ENCODE measurements at places on chromosomes 13 and 19. TPM values are rescaled to one million over a fixed set of nuclear protein-coding genes. Genes with fewer than 3 reads are reported as not detected.
A peak's percentile ranks its signal among the peaks of the same experiment; 100 is the strongest.

ZNF582 gene
- polyA plus RNA-seq = 1.9 TPM

GIPR gene
- polyA plus RNA-seq = 0.60 TPM

C19orf33 gene
- 445 TPM for polyA plus RNA-seq

HSPB6 gene
- not detected for polyA plus RNA-seq

ZNF816 gene
- 3.8 TPM for polyA plus RNA-seq

GFY gene
- polyA plus RNA-seq = not detected

DNA sequence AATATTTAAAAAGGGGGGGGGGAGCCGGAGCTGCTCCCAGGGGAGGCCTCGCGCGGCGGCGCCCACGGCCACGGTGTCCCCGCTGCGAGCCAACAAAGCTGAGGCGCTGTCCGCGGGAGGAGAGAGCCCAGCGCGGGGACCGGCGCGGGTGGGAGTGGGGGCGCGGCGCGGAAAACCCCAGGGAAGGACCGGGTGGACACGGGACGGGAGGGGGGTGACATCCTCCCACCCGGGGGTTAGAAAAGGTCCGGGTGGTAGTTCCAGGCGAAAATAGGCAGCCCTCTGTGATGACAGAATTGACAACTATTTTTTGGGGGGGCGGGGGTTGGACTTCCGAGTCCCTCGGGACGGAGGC is 11.1 kb upstream of the SOX1 start:
- DNase-seq = no peak

DNA sequence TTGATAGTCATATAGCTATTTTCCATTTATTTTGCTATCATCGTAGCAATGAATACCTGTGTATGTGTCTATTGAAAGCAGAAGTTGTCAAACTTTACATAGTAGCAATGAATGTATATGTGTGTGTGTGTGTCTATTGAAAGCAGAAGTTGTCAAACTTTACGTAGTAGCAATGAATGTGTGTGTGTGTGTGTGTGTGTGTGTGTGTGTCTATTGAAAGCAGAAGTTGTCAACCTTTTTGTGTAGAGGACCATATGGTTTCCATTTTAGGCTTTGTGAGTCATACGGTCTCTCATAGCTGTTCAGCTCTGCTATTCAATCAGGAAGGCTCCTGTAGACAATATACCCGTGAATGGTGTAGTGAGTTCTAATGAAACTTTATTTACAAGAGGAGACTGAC is 20.8 kb downstream of the NLRP4 start:
- no peak for DNase-seq

GRCh38 chr13:49791315-49791710 is 1.2 kb downstream of the KPNA3 start:
- DNase-seq = peak; percentile 32

GRCh38 chr13:111092685-111093084 is 22.4 kb upstream of the ARHGEF7 start:
- no peak for DNase-seq

DNA sequence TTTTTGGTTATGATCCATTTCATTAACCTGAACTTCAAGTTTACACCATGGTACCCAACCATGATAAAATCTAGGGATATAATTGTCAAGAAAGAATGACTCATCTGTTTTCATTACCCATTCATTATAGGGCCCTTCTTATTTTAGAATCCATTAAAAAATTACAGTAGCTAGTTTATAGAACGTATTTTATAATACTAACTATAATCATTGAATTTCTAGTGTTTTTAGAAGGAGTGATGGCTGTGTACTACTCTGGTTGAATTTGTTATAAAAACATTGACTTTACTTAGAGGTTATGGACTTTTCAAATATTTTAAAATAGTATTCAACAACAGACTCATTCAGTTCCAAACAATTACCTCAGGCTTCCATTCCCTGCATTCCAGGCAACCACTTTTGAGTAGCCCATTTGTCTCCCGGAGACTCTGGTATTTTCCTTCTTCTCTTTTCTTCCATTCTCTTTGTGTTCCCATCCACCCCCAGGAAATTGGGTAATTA is 71.9 kb upstream of the KLF12 start:
- DNase-seq = peak; percentile 55

DNA sequence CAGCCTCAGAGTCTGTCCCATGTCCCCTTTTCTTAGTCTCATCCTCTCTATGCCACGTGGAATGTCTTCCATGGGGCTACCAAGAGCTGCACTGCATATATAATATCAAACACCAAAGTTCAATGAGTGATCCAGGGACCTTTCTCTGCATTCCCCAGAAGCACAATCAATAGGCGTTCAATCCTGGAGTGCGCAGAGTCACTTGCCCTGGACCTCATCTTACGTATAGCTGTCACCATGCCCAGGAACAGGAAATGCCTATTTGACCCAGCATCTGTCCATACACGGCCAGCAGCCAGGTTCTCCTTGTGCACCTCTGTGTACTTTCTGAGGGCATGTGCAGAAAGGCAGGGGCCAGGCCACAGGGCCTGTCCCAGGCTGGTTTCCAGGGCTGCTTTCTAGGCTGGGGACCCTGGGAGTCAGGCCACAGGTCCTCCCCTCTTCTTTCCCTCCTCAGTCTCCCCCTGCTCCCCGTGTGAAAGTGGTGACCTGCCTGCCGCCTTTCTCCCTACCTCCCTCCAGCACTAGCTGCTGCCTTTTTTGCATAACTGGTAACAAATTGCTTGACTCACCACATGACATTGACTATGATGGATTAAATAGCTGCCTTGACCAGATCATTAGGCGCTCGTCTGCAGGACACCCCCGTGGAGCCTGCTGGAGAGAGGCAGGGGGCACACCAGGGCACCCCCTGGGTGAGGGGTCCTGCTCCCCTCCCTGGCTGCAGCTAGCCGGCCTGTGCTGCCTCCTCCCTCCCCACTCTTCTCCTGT is 222.0 kb downstream of the ZNF536 start:
- DNase-seq = no peak

- no peak for DNase-seq
Observed at GRCh38 chr19:806815-807421, 9.7 kb downstream of the PTBP1 start.

DNA sequence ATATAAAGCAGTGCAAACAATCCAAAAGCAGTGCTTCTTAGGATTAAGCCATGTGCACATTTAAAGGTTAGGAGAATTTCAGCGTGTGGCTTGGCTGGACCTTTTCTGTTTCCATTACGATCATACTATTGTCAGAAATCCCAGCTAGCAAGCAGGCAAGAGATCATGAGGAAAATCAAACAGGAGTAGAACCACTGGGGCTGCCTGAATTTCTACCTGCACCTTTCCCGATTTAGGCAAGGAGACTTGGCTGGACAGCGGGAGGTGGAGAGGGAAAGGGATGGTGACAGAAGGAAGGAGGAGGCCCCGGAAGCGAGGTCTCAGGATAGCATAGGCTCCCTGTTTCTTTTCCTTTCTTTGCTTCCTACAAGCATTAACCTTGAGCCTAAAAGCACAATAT is 102.5 kb downstream of the FGF14 start:
- no peak for DNase-seq

DNA sequence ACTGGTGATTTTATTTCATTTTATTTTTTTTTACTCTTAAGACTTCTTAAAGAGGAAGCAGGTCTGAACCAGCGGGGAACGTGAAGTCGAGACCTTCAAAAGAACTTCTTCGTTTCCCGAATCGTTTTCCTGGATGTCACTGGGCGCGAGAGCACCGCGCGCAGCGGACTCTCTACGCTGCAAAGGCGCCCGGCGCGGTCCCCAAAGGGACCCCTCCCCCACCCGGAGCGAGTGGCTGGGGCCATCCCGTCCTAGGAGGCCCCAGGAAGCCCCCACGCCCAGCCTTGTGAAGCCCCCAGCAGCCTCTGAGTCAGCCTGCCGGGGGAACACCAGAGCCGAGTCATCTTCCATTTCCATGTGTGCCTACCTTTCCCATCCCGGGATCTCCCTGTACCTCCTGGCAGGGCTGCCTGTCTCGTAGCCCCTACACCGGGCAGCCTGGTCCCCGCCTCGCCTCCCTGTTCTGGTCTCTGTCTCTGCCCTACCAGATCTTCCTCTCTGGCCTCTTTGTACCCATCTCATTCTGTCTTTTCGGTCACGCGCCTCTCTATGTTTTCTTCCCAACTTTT is 608 bp downstream of the CD70 start:
- DNase-seq = peak; percentile 57

DNA sequence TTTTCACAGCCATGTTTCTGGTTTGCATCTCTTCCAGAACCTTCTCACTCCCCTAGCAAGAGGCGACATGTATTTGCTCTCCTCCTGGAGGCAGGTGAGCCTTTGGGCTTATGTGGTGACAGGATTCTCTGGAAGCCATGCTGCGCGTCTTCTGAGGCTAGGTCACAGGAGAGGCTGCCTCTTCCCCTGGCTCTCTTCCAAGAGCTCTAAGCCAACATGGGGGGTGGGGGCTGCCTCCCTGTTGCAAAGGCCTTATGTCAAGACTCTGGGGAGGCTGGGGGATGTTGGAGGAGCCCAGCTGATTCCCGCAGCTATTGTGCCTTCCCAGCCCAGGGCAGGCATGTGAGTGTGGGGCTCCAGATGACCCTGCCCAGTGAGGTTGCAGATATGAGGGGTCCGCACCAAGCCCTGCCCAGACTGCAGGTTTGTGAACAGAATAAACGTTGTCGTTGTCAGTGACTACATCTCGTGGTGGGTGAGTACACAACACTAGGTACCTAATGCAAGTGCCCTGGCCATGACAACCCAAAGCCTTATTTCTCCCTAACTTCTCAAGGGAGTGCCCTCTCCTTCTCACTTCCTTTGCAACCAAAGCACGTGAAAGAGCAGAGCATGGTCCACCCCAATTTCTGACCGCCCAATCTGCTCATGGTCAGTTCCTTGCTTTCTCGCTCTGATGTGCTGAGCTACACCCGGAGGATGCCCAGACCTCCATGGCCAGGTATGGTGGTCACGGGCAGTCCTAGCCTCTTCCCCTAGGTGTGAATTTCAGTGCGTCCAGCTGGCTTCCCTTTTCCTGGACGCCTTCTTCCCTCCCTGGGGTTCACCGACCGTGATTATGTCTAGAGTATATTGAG is 44.9 kb downstream of the TEX29 start:
- DNase-seq = no peak

DNA sequence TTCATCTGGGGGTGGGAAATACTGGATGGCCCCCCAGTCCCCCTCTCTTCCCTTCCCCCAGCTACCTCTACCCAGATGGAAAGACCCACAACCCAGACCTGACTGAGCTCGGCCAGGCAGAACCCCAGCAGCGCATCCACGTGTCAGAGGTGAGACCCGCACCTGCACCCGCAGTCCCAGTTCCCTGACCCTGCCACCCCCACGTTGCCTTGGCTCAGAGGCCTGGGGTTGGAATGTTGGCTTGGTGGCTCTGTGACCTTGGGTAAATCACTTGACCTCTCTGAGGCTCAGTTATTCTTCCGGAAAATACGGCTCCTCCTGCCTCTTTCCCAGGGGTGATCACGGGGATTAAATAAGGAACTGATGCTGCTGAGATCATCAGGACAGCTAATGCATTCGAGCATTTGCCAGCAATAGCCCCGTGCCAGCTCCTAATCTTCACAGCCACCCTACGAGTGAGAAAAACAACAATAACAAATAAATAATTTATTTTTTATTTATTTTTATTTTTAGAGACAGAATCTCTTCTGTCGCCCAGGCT is 12.3 kb downstream of the CBLC start:
- no peak for DNase-seq

GRCh38 chr19:33400856-33401682 is 27.6 kb downstream of the CEBPG start:
- no peak for DNase-seq

DNA sequence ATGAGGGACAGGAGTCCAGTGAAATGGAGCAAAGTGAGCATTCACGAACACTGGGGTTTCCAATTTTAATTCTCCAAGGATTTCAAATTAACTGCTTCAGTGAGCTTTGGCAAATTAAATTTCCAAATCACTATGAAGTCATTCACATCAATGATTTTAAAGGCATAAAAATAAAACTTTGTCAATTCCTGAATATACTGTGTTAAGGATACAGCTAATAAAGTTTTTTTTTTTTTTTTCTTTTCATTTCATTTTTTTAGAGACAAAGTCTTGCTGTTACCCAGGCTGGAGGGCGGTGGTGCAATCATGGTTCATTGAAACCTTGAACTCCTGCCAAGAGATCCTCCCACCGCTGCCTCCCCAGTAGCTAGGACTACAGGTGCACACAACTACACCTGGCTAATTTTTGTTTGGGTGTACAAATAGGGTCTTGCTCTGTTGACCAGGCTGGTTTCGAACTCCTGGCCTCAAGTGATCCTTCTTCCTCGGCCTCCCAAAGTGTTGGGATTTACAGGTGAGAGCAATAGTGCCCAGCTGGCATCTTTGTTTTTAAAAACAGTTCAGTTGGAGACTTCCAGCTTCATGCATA is 21.9 kb downstream of the RBM26 start:
- DNase-seq = no peak

DNA sequence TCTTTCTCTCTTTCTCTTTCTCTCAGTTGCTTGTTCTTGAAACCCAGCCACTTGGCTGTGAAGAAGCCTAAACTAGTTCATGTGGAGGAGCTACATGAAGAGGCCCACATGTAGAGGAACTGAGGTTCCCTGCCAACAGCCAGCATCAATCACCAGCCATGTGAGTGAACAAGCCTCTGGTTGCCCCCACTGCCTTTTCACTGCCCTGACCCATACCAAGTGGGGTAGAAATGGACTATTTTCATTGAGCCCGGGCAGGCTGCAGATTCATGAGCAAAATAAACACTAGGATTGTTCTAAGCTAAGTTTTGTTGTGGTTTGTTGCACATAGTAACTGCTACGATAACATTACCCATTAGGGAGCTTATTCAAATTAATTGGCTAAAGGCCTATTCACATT is 78.7 kb upstream of the FAM216B start:
- DNase-seq = no peak

DNA sequence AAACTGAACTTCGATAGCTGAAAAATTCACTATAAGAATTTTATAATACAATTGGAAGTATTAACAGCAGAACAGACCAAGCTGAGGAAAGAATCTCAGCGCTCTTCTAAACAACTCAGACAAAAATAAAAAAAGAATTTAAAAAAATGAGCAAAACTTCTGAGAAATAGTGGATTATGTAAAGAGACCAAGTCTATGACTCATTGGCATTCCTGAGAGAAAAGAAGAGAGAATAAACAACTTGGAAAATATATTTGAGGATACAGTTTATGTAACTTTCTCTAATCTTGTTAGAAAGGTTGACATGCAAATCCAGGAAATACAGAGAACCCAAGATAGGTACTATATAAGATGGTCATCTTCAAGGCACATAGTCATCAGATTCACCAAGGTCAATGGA is 25.4 kb downstream of the SLC25A15 start:
- no peak for DNase-seq

GRCh38 chr13:101530293-101530692 is 77.8 kb downstream of the ITGBL1 start:
- no peak for DNase-seq
